ENCODE measurements at places on chromosomes 11 and 22. TPM values are rescaled to one million over a fixed set of nuclear protein-coding genes. Genes with fewer than 3 reads are reported as not detected.

Gene KIF18A
- total RNA-seq: 4.8 TPM

Gene COX8A
- 287 TPM for total RNA-seq

Gene CHST1
- total RNA-seq: 15.7 TPM

Gene HMOX1
- total RNA-seq: 114 TPM

Gene CHORDC1
- 34.2 TPM for total RNA-seq

Gene NCR3LG1
- total RNA-seq: 2.7 TPM

Gene FOLH1
- not detected for total RNA-seq

Gene PLCB3
- total RNA-seq: 37.8 TPM

Gene DBX1
- total RNA-seq: not detected

Gene SERGEF
- total RNA-seq: 18.4 TPM

Gene TMEM45B
- 0.51 TPM for total RNA-seq
